ENCODE measurements at places on chromosomes 3 and 15.

- DNase-seq, result no peak
These were observed 51.3 kb upstream of the FGD5 start for GRCh38 chr3:14767245-14768051.

DNA sequence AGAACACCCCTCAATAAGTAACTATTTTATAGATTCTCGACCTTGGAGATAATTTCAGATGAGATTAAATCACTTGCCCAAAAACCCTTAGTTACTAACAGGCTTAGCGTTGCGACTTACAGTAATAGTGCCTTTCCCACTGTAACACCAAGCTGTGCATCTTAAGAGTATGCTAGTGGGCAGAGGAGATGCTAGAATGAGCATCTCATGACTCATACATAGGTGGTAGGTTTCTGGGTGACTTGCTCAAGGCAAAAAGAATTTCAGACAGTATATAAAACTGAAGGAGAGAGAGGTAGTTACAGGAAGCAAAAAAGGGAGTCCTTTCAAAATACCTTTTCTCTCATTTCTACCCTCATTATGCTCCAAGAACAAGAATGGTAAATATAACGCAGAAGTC is 3.9 kb downstream of the KATNBL1 start:
- no peak for DNase-seq

GRCh38 chr3:161054860-161055604 is 50.1 kb downstream of the B3GALNT1 start:
- DNase-seq, result no peak

DNA sequence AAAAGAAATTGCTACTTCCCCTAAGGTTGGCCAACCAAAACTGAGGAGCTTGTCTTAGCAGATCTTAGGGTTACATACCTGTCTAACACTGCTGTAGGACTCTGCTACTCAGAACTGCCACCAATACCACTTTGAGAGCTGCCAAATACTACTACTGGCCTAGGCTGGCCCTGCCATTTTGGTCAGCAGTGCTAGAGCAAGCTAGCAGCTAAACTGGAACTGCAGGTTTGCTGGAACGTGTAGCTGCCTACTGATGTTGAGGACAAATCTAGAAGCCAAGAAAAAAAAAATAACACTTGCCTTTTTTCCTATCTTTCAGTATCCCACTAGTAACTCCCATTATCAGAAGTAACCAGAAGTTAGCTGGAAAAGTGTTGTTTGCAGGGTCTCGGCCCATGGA is 387.4 kb downstream of the RBMS3 start:
- DNase-seq, result no peak

DNA sequence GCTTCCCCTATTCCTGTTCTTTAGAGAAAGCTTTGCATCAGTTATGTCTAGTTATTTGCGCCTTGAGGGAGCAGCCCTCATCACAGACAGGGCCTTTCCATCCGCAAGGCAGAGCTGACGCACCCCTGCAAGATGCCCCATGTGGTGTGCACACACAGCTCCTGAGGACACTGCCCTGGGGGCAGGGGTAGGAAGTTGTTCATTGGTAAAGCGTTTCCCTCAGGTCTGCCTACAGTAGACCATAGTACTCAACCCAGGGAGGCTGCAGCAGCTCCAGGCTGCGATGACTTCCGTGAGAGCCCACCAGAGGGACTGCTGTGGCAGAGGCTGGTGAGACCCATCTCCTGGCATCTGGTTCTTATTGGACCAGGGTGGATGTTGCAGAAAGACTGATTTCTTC is 55.1 kb upstream of the PLXNA1 start:
- no peak for DNase-seq

DNA sequence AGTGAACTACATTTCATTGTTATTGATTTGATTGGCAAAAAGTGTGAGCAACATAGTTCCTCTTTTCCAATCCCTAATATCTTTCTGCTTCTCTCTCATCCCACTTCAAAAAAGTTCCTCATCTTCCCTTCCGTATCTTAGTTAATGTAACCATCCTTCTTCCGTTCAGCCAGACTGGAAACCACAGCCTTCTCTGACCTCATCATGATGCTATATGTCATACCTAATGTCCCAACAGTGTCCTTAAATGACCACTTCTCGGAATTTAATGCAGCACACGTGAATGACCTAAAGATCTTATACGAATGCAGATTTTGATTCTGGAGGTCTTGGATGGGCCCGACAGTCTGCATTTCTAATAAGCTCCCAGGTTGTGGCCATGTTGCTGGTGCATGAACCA is 320.3 kb upstream of the SATB1 start:
- DNase-seq, result no peak

DNA sequence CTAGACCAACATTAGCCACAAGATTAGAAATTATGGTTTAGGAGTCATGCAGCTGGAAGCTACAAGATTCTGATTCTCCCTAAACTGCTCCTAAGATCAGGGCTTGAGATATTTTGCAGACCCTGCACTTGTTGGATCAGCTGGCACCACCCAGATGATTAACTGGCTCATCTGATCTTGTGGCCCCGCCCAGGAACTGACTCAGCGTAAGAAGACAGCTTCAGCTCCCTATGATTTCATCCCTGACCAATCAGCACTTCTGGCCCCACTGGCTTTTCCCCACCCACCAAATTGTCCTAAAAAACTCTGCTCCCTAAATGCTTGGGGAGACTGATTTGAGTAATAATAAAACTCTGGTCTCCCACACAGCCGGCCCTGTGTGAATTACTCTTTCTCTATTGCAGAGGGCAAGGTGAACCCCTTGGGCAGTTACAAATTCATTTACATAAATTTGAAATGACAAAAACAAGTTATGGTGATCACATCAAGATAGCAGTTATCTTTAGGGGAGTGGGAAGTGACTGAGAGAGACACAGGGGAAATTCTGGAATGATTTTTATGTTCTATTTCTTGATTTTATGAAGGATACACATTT is 76.5 kb downstream of the CD200R1L start:
- no peak for DNase-seq

GRCh38 chr3:134993011-134993410 is 198.0 kb downstream of the EPHB1 start:
- DNase-seq, result no peak

DNA sequence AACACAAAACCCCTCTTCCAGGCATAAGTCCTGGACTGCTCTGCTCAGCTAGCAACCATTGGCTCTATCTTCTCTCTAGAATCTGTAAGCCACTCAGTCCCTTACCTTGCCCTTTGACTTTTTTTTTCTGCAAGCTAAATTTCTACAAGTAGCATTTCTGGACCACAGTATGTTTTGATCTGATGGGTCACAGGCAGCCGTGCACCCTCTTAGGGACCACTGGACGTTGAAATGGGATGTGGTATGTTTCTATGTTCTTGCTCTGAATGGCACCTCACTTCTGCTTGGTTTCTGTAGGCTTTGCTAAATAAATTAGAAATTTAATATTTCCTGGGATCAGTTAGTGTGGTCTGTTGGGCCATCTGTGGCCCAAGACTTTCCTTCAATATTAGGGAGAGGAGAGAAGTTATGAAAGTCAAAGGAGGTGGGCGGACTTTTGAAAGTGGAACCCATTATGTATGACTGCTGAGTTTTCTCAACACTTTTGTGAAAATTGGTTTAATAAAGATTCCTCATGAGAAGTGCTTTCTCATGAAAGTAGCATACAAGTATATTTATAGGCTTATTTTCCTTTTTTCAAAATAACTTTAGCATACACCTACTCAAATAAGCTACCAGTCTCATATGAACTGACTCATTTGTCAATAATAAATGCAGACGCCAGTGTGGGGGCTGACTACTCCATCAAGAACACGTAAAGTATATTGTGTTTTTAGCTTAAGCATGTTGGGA is 18.4 kb upstream of the TIPARP start:
- no peak for DNase-seq

DNA sequence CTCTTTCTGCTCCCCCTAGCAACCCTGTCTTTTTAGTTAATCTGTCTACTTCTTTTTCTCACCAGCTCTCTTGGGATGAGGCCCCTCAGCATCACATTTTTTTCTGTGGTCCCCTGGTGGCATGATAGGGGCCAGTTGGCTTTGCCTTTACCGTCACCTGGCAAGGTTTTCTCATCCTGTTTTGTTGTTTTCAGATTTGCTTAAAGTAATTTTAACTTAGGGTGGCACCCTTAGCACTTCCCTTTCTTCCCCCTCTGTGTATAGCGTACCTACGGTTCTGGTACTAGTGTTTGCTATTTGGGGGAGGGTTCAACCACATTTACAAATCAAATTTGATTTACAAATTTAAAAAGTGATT is 35.6 kb downstream of the PDCD6IP start:
- DNase-seq, result no peak

DNA sequence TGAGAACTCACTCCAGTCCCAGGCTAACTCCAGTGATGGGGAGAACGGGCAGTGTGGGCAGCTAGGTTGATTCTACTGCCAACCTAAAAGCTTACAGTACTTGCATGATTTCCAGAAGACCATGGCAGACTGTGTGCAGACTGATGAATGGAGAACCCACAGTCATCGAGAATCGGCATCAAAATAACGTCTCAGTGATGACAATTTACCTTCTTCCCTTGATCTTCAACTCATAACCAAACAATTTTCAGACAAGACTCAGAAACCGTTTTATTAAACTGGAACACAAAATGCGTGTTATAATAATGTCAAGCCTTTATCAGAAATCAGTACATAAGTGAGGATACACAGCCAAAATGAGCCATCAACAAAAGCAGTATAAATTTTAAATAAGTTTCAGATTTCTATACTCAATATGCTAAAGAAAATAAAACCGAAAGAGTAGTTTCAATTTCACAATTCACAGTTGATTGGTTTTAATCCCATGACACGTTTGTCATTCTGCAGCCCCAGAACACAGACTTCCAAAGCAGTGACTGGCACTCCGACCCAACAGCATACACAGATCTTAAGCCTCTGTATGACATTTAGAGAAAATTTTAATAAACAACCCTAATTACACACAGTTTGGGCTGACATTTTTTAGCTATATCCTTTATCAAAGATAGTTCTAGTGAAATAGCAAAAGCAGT is 54.5 kb downstream of the ZMAT3 start:
- DNase-seq, result no peak

DNA sequence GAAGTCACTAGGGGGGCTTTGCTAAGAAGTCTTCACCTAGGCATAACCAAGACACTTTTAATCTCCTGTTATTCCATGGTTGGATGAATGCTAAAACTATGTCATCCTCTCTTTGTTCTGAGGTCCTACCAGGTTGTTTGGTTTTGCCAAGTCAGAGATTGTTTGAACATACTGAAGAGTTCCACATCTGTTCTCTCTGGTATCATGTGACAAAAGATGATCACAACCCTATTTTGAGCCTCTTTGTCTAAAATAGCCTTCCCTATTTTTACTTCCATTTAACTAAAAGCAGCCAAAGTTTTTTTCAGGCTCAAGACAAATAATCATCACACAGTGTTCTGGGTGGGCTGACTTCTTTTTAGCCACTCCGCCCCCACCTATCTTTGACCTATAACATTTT is 218.4 kb upstream of the LMCD1 start:
- DNase-seq, result no peak

- DNase-seq, result no peak
These were observed 146.1 kb upstream of the SLC24A5 start for GRCh38 chr15:47974724-47975123.

GRCh38 chr3:115673881-115674280 is 50.6 kb downstream of the GAP43 start:
- DNase-seq, result no peak

- DNase-seq, result no peak
These were observed 21.8 kb downstream of the EMC7 start for GRCh38 chr15:34079904-34080303.

GRCh38 chr15:60444289-60444912 is 34.5 kb downstream of the ICE2 start:
- DNase-seq, result no peak

- DNase-seq, result no peak
These were observed 48.2 kb downstream of the SYNM start for GRCh38 chr15:99153026-99153535.

DNA sequence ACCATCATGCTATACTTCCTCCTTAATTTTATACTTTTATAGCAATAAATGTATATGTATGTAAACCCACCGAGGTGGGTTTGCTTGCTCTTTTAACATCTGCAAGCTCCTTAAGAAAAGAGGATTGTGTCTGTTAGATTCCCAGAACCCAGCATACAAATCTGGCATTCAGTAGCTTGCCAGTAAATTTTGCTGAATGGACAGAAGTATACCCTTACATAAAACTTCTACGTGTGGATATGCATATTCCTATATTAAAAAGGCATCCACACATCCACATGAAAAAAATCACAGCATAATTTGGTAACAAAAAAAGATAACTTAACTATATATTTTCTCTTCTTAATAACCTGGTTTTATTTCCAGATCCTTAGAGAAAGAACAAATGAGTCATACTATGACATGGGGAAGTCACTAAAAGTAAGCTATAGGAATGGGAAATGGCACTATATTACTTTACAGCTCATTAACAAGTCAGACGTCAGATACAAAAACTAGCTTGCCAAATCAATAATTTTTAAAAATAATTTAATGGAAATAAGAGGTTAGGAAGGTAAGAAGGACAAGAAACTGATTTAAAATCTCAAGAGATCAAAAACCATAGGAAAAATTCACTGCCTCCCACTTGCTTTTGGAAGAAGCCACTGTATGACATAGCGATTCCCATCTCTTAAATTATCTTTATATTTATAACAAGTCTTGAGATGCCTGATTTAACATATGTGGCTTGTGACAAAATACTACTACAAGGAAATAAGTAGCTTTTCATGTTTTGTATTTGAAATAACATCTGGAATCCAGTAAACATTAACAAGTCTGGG is 68.7 kb downstream of the SUMF1 start:
- DNase-seq, result no peak

DNA sequence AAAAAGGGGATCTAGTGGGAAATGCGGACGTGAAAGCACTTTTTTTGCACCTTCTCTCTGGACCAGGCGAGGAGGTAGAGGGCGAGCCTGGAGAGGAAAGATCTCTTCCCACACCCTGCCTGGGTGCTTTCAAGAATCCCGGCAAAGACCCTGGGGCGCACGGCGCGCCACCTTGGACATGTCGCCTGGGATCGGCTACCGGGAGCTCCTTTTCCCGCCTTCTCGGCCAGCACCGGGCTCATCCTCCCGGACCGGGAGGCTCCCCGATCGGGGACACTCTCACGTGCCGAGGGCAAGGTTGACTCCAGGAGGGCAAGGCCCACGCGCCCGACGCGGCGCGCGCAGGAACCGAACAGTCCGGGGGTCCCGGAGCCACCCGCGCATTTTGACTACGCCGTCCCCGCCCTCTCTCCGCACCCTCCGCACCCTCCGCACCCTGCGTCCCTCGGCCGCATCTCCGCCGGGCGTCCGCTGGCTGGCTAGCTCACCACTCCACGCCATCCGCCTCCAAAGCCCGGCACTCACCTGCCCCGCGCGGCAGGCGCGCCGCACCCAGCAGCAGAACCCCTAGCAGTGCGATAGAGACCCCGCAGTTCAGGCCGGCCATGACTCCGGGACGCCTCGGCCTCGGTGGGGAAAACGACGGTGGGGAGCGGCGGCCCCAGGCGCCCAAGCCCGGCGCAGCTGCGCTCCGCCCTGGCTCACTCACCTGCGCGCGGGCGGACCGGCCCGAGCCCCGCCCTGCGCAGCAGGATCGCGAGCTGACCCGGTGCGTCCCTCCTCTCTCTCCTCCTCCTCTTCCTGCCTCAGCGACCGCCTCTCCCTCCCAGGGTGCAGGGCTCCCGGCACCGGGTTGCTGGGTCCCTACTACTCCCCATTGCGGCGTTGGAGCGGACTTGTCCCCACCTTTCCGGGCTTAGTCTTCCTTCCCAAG is at the start of gene CDCP1:
CDCP1 (minus strand) TSS at position 698 of the 934 bp plus-strand sequence; CDS start at position 607, 91 bp downstream.
- DNase-seq, result no peak
